ENCODE measurements at places on chromosomes 13 and 19.
A peak's percentile ranks its signal among the peaks of the same experiment; 100 is the strongest.

DNA sequence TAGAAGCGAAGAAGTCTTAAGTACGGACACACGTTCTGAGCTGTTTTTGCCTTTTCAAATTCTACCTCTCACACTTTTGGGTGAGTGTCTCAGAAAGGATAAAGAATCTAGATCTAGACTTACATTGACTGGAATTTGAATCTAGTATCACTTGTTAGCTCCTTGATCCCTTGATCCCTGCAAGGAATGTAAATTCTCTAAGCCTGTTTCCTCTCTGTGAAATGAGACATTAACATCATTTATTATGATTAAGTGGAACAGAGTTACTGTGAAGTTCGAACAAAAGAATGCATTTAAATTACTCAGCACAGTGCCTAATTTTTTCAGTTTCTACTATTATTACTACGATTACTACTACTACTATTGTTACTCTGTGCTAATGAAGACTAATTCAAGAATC lies 86.6 kb upstream of the POSTN start:
- DNase-seq = no peak

- no peak for DNase-seq
Measured at GRCh38 chr19:16540948-16541347, 1.3 kb downstream of the CHERP start.

DNA sequence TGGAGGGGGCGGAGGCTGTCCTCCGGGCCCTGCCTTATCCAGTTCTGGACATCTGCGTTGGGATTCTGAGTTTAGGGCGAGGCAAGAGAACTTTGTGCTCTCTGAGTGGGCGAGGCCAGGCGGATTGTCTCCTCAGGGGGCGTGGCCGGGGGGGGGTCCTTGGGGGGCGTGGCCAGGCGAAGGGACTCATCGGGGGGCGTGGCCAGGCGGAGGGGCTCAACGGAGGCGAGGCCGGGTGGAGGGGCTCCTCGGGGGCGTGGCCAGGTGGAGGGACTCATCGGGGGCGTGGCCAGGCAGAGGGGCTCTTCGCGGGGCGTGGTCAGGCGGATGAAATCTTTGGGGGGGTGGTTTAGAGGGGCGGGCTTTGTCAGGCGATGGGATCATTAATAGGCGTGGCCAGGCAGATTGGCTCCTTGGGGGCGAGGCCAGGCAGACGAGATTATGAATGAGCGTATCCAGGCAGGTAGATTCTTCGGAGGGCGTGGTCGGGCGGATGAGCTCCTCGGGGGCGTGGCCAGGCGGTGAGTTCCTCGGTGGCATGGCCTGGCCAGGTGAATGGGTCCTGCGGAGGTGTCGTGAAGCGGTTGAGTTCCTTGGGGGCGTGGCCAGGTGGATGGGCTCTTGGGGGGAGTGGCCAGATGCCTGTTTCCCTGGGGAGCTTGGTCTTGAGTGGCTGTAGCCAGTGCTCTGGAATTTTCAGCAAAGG lies 10.3 kb upstream of the CACNG7 start:
- peak; percentile 66 for DNase-seq

DNA sequence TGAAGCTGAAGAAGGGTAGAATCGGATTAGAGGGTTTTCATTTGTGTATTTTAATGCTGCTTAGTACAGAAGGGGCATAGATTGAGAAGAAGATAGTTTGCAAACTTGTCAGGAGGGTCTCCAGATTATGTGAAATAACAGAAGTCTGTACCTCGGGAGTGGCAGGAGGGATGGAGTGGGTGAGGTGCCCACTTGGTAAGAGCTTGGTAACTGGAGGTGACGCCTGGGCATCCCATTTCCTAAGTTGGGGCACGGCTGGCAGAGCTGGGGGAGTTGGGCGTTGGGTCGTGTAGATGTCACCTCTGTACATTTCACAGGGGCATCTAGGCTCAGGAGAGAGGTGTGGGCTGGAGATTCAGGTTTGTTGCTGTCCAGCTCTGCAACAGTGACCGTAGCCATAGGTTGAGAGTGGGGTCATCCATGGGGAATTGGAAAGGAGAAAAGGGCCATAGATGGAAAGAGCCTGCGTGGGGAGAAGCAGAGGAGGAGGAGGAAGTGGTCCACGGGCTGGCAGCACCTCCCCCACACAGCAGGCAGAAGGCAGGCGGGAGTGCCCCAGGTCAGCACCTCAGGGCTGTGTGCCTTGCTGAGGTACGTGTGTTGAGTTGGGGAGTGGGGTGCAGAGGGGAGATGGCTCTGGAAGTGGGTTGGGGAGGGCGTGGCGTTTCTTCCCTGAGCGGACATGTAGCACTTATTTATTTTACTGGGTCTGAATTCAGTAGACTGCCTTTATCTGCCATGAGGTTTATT lies 31.2 kb downstream of the MPHOSPH8 start:
- DNase-seq = no peak

GRCh38 chr19:20858218-20858617 lies 64.8 kb upstream of the ZNF85 start:
- no peak for DNase-seq

GRCh38 chr19:31491242-31491641 lies 142.0 kb upstream of the TSHZ3 start:
- no peak for DNase-seq

- DNase-seq = no peak
Measured at GRCh38 chr13:47421525-47421924, 524.7 kb upstream of the HTR2A start.
